ENCODE measurements at places on chromosomes 1 and 21.

GRCh38 chr1:21152423-21153100 is 24.1 kb downstream of the EIF4G3 start:
- DNase-seq = no peak

DNA sequence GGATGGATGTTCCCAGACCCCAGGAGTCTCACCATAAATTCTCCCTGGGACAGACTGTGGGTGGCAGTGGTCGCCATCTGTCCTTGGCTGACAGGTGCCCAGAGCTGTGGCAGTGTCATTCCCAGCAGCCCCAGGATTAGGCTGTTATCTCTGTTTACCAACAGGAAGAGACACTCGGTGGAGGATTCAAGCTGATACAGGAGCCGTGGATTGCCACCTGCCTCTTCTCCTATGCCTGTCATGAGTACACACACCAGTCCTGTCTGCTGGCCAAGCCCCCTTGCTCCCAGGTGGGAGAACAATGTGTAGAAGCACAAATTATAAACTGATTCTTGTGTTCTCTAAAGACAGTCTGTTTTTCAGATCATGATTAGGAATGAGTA is 152.6 kb downstream of the ETS2 start:
- no peak for DNase-seq

DNA sequence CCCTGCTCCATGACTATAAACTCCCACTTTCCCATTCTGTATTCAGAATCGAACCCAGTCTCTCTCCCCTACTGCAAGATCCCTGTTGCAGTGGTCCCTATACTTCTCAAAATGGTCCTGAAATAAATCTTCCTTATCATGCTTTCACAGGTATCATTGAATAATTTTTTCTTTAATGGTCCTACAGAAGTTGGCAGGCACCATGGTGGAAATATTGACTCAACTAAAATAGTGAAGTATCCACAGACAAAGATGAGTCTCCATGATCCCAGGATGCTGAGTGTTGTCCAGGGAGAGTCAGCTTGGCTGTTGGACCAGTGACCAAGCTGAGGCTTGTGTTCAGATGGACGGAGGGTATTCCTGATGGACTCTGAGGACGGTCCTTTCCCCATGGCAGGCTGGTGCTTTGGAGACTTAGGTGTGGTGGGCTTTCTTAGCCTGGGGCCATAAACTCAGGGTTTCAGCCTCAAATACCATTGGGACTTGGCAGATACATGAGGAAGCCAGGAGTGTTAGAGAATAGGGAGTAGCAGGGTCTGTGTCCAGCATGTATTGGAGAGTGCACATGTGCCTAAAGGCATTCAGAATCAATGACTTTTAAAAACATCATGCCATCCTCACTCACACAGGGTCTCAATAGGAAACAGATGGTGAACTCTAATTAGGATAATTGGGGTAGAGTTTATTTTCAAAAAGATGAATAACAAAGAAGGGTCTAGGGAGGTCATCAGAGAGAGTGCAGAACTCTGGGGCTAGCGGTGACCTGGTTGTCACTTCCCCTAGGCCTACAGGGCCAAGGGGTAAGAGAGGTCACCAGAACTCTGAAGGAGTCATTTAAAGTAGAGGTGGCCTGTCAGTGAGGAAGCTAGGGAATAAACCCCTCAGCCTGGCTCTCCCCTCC is 19.8 kb downstream of the TINAGL1 start:
- peak; percentile 38 for DNase-seq

DNA sequence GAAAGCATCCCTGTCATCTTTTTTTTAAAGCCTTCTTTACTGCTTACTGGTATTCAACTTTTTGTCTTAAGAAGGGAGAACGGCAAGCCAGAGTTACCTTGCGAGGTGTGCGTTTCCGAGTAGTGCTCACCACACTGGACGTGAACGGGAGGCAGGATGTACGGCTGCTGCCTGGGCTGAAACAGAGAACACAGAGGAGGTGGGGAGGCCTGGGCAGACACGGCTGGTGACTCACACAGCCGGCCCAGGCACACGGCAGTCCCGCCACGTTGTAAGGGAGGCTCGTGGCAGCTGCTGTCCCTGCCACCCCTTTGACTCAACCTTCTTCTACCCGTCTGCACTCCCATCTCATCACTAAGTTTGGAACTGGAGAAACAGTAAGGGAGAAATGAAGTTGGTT is 105.8 kb downstream of the SMYD2 start:
- DNase-seq = no peak

GRCh38 chr1:31878058-31878457 is 60.1 kb downstream of the PTP4A2 start:
- DNase-seq = no peak
